ENCODE measurements at places on chromosomes 3 and 15. TPM values are rescaled to one million over a fixed set of nuclear protein-coding genes. Genes with fewer than 3 reads are reported as not detected.

RHOV gene
- total RNA-seq, result 8.9 TPM

XCR1 gene
- total RNA-seq, result not detected

CHRNA7 gene
- total RNA-seq, result 1.8 TPM

SLC28A2 gene
- total RNA-seq, result 39.0 TPM

SLC24A5 gene
- total RNA-seq, result not detected

CCDC13 gene
- 2.0 TPM for total RNA-seq

GNAT1 gene
- total RNA-seq, result not detected

GOLGA8T gene
- 0.22 TPM for total RNA-seq

GALNT15 gene
- 15.4 TPM for total RNA-seq

SCG5 gene
- total RNA-seq, result 4.9 TPM

SLC38A3 gene
- total RNA-seq, result not detected

ARL14 gene
- total RNA-seq, result 14.9 TPM

IFT57 gene
- 46.7 TPM for total RNA-seq
